ENCODE measurements at places on chromosomes 3 and 15. TPM values are rescaled to one million over a fixed set of nuclear protein-coding genes. Genes with fewer than 3 reads are reported as not detected.

ZIC1 gene
- total RNA-seq = 514 TPM

GRCh38 chr3:64073158-64073761, 50.0 kb upstream of the PSMD6 start:
- H3K4me3 ChIP-seq = no peak overlapping the region
- peak overlapping the region; percentile 47 for H3K27ac ChIP-seq
- no peak for DNase-seq
- no peaks in the 10 kb centered on the region for H3K27me3 ChIP-seq
- H3K4me1 ChIP-seq = peaks cover 9% of the 10 kb centered on the region
- no peaks in the 10 kb centered on the region for H3K36me3 ChIP-seq

CAND2 gene
- 10.3 TPM for total RNA-seq

GRCh38 chr3:191781044-191781443, 320.1 kb downstream of the PYDC2 start:
- no peaks in the 10 kb centered on the region for H3K4me1 ChIP-seq
- H3K27me3 ChIP-seq = no peaks in the 10 kb centered on the region
- no peak overlapping the region for H3K4me3 ChIP-seq
- no peak overlapping the region for H3K27ac ChIP-seq
- H3K36me3 ChIP-seq = no peaks in the 10 kb centered on the region

HESX1 gene
- 2.7 TPM for total RNA-seq

ECE2 gene
- 12.5 TPM for total RNA-seq

DNA sequence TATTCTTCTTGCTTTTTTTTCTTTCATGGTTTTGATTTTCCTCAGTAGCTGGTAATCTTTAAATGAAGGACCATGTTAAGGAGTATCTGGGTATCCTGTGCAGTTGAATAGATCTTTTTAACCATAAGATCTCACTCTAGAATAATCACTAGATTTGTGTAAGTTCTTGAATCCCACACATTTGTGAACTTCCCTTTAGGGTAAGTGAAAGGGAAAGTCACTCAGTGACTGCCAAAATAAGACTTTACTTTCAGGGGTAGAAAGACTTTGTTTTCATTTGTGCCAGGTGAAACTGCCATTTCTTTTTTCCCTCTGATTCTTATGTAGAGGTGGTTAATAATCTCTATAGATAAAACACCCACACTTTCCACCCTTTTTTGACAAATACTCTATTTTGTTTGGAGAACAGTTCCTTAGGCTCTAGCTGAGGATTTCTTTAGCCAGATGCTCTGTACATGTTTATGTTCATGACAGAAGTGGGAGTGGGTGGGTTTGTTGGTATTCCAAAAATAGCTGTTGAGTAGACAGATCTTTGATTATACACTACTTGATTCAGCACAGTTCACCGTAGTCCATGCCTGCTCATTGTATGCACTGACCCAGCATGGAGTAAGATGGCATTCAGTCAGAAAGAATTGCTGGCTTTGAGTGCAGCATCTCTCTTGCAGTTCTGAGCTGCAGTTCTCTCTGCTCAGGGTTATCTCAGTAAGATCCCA, 28.5 kb downstream of the LRRC49 start:
- H3K27me3 ChIP-seq = no peaks in the 10 kb centered on the region
- H3K36me3 ChIP-seq = peaks cover 17% of the 10 kb centered on the region
- H3K4me3 ChIP-seq = no peak overlapping the region
- no peaks in the 10 kb centered on the region for H3K4me1 ChIP-seq

- H3K27ac ChIP-seq = no peak overlapping the region
- H3K36me3 ChIP-seq = no peaks in the 10 kb centered on the region
- no peak overlapping the region for H3K4me3 ChIP-seq
- peaks cover 10% of the 10 kb centered on the region for H3K4me1 ChIP-seq
These were observed 63.2 kb upstream of the ATP11B start for GRCh38 chr3:182729903-182730674.

DNA sequence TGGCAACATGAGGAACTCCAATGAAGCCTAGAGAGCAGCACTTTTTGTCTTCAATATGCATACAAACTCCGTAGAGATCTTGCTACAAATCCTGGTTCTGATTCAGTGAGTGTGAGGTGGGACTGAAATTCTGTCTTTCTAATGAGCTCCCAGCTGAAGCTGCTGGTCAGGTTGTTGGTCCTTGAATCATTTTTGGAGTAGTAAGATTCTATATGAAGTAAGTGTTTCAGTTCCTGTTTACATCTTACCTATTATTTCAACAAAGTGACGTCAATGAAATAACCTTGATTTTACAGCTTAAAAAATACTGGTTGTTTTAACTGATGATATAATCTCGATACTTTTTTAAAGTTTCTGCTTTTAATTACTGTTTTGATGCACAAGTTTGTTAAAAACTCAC, 33.9 kb downstream of the SHQ1 start:
- no peaks in the 10 kb centered on the region for H3K27me3 ChIP-seq
- H3K4me3 ChIP-seq = no peak overlapping the region

CHP1 gene
- 70.7 TPM for total RNA-seq

- no peaks in the 10 kb centered on the region for H3K27me3 ChIP-seq
- H3K36me3 ChIP-seq = no peaks in the 10 kb centered on the region
- H3K4me3 ChIP-seq = no peak overlapping the region
- DNase-seq = no peak
These were observed 10.0 kb upstream of the FILIP1L start for GRCh38 chr3:100124201-100124761.

DNA sequence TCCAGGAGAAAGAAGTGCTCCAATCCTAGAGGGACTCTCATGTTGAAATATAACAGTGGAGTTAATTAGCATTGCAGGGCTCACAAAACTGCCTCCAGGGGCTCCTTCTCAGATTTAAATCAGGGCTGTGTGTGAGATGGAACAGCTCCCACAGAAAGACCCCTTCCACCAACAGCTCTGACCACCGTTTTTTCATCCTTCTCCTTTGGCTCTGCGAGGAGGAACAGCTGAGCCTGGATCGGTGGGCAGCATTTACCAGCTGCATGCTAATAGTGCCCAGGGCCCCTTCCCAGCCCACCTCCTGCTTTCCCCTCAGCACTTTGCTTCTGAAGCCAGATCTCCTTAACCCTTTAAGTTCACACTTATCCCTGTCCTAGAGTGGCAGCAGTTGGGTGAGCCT, 119.2 kb upstream of the UBE2E1 start:
- peaks cover 12% of the 10 kb centered on the region for H3K4me1 ChIP-seq
- H3K27ac ChIP-seq = no peak overlapping the region
- H3K4me3 ChIP-seq = no peak overlapping the region
- DNase-seq = peak; percentile 64
- H3K36me3 ChIP-seq = no peaks in the 10 kb centered on the region
- H3K27me3 ChIP-seq = no peaks in the 10 kb centered on the region

TRPM1 gene
- 0.72 TPM for total RNA-seq

DNA sequence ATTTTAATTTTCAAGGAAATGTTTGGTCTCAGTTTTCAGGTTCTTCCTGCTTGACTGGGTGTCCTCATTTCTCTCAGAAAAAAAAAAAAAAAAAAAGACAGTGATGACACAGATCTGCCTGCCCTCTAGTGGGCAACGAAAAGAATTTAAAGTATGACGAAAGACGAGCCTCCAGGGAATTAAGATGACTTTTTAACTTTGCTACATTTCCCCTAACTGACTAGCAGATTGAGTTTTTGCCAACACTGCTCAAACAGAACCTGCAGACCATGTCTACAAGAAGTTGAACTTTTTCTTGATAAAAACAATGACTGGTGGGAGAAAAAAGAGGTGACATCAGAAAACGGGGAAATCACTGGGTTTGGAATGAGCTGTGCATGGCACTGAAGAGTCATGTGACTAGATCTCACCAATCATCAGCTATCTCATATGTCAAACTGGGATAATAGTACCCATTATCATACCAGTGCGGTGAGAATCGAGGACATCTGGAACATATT, 40.8 kb downstream of the EOMES start:
- peak; percentile 90 for DNase-seq
- H3K27me3 ChIP-seq = no peaks in the 10 kb centered on the region
- no peaks in the 10 kb centered on the region for H3K36me3 ChIP-seq
- peaks cover 4% of the 10 kb centered on the region for H3K4me1 ChIP-seq
- no peak overlapping the region for H3K4me3 ChIP-seq

MRAS gene
- 81.9 TPM for total RNA-seq

- no peak for DNase-seq
- H3K36me3 ChIP-seq = no peaks in the 10 kb centered on the region
- no peak overlapping the region for H3K4me3 ChIP-seq
- H3K27me3 ChIP-seq = no peaks in the 10 kb centered on the region
- peak overlapping the region; percentile 26 for H3K27ac ChIP-seq
- peaks cover 10% of the 10 kb centered on the region for H3K4me1 ChIP-seq
These were observed 103.3 kb downstream of the SNRK start for GRCh38 chr3:43389388-43390254.

DNA sequence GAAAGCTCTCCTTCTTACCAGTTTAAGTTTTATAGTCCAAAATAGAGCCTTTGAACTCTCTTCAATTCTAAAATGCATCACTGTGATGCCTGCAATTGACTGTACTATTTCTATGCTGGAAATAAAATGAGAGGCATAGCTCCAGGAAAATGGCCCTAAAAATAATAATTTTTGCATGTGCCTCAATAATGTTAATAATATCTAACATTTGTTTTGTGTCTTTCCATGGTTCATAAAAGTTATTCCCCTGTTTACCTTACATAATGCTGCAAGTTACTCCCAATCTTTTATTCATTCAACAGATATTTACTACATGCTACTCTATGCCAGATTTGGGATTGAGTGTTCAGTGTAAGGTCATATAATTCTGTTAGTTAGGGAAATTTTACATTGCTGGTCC, 574.0 kb downstream of the RBMS3 start:
- no peaks in the 10 kb centered on the region for H3K27me3 ChIP-seq
- H3K36me3 ChIP-seq = no peaks in the 10 kb centered on the region
- no peak for DNase-seq
- no peak overlapping the region for H3K4me3 ChIP-seq

CRABP1 gene
- 1,461 TPM for total RNA-seq

DNA sequence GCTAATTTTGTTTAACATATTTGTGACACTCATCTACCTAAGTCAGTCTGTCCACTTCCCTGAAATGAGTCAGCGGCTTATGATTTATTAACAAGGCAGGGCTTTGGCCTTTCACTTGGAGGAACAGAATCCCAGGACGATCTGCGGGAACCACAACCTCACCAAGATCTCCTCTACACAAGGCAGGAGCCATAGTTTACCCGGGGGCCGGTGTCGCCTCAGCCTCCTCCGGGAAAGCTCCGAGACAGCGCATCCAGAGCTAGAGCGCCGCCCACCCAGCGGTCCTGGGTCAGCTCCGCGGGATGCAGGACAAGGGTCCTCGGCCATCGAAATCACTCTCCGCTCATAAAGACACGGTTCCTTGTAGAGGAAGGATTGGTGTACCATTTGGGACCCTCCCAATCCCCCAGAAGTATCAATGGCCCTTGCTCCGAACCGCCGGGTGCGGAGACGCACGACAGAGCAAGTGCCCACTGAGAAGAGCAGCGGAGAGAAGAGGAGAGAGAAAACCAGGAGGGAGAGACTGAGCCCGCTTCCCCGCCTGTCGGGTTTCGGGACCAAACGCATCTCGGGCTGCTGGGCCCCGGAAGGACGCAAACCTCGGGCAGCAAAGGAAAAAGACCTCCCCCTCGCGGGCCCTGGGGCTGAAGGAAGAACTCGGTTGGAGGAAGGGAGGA, 13.1 kb upstream of the ALCAM start:
- no peak for DNase-seq
- no peaks in the 10 kb centered on the region for H3K36me3 ChIP-seq
- H3K4me3 ChIP-seq = peak overlapping the region; percentile 58
- peaks cover 5% of the 10 kb centered on the region for H3K4me1 ChIP-seq
- H3K27me3 ChIP-seq = peaks cover 2% of the 10 kb centered on the region

DNA sequence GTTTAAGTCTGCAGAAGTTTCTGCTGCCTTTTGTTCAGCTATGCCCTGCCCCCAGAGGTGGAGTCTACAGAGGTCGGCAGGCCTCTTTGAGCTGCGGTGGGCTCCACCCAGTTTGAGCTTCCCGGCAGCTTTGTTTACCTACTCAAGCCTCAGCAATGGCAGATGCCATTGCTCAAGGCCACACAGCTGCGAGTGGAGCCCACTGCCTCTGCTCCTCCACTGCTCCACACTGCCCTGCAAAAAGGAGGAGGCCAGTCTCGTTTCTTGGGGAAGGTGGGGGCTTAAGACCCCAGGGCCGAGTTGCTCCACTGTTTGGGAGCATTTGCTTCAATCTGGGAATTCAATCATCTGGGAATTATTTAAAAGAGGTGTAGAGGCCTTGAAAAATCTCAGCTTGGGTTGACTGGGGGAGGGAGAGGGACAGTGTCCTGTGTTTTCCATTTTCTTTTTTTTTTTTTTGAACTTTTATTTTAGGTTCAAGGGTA, 144.6 kb upstream of the MEF2A start:
- H3K27ac ChIP-seq = no peak overlapping the region
- H3K4me1 ChIP-seq = peaks cover 16% of the 10 kb centered on the region
- no peak overlapping the region for H3K4me3 ChIP-seq
- no peaks in the 10 kb centered on the region for H3K36me3 ChIP-seq

DNA sequence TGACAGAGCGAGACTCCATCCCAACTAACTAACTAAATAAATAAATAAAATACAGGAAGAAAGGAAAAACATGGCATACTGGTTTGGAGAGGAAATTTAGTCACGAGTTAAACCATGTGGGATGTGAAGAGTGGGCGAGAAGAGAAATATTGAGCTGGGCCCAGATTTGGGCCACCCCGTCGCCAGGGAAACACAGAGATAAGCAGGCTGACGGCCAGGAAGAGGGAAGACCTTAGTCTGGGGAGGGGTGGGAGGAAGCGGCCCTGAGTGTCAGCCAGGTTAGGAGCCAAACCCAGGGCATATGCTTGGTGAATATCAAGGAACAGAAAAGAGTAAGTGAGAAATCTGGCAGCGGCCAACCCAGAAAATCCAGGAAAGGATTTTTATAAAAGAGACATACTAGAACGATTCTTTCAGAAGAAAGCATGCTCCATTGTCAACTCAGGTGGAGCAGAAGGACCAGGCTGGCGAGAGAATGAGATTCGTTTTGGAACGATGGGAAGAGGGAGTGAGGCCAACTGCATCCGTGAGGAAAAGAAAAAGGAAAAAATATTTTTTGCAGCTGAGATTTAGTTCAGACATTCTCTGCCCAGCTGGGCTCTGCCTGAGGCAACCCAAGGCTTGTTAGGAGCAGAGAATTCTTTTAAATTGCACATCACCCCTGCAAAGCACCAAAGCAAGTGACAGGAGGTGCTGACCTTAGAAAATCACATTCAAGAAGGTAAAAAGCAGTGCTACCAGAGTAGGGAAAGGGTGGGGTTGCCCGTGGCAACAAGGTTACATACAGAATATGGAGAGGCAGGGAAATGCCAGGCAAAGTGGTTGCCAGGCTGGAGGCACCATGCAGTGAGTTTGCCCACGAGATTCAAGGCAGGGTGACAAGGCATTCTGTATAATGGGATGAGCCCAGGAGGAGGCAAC, 59.3 kb upstream of the RAD18 start:
- H3K4me3 ChIP-seq = no peak overlapping the region
- H3K4me1 ChIP-seq = peaks cover 23% of the 10 kb centered on the region
- H3K27ac ChIP-seq = no peak overlapping the region
- DNase-seq = no peak
- H3K27me3 ChIP-seq = no peaks in the 10 kb centered on the region

- H3K4me1 ChIP-seq = no peaks in the 10 kb centered on the region
- DNase-seq = no peak
- H3K27ac ChIP-seq = no peak overlapping the region
- H3K36me3 ChIP-seq = no peaks in the 10 kb centered on the region
These were observed 150.2 kb upstream of the MLF1 start for GRCh38 chr3:158420654-158421396.
